ENCODE measurements at places on chromosomes 3 and 15. TPM values are rescaled to one million over a fixed set of nuclear protein-coding genes. Genes with fewer than 3 reads are reported as not detected.

Gene KLHL6
- polyA plus RNA-seq: 1.2 TPM

Gene LMAN1L
- polyA plus RNA-seq: not detected

Gene LIPH
- polyA plus RNA-seq: 0.34 TPM

Gene DLL4
- polyA plus RNA-seq: 14.5 TPM

Gene FRMD5
- polyA plus RNA-seq: 0.05 TPM

Gene SLCO2A1
- 5.2 TPM for polyA plus RNA-seq

Gene PODXL2
- 7.2 TPM for polyA plus RNA-seq
